ENCODE measurements at places on chromosomes 2 and 18.

GRCh38 chr2:8049851-8050571 is 631.8 kb upstream of the ID2 start:
- no peak for DNase-seq

- DNase-seq: no peak
These were observed 2.5 kb upstream of the HOXD4 start for GRCh38 chr2:176148751-176149421.

GRCh38 chr18:27645929-27646328 is 460.8 kb upstream of the CHST9 start:
- DNase-seq: no peak

DNA sequence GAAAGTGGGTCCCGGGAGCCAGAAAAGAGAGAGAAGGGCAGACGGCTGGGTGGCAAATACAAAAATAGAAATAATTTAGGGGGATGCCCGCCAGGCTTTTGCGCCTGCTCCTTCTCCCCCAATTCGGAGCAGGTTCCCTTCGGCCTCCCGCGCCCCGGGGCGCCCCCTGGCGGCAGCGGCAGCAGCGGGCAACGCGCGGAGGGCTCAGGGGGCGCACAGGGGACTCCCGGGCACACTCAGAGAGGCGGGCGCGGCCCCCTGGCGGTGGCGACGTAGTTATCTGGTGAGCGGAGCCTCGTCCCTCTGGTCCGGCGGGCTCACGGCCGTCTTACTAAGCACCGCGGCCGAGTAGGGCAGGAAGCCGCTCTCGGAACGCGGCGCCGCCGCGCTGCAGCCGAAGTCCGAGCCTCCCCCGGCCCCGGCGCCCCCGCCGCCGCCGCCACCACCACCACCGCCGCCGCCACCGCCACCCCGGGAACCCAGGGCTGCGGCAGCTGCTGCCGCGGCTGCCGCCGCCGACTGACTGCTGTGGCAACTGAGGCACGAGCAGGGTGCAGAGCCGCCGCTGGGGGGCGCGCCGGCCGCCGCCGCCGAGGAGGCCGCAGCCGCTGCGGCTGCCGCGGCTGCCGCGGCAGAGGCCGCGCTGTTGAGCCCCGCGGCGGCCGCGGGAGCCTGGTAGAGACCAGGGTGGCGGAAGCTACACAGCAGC is 3.8 kb downstream of the EVX2 start:
- peak; percentile 44 for DNase-seq

GRCh38 chr2:156196031-156196430 is 136.5 kb downstream of the NR4A2 start:
- no peak for DNase-seq

DNA sequence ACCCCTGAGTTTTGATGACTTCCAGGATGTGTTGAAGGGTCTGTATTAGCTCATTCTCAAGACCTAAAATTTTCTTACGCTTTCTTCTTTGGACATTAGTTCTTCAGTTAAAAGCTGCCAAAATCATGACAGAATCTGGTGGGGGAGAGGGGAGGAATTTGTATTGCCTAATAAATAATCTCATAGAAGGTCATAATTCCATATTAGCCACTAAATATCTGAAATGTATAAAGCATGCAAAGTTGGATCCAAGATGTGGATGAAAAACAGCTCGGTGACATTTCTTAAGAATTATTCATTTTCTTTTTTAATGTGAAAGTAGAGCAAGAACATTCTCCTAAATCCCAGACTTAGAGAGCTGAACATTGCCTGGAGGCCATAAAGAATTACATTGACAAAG is 120.1 kb downstream of the MMADHC start:
- DNase-seq: no peak

GRCh38 chr2:16663121-16663905 is 2.3 kb downstream of the CYRIA start:
- DNase-seq: no peak

GRCh38 chr2:174683392-174683759 is 80.9 kb downstream of the CHRNA1 start:
- DNase-seq: no peak

- no peak for DNase-seq
These were observed 98.0 kb downstream of the CCDC138 start for GRCh38 chr2:108884619-108885018.

GRCh38 chr18:79402977-79403722 is 7.4 kb downstream of the NFATC1 start:
- no peak for DNase-seq

GRCh38 chr2:164479460-164479859 is 141.8 kb downstream of the GRB14 start:
- peak; percentile 33 for DNase-seq

DNA sequence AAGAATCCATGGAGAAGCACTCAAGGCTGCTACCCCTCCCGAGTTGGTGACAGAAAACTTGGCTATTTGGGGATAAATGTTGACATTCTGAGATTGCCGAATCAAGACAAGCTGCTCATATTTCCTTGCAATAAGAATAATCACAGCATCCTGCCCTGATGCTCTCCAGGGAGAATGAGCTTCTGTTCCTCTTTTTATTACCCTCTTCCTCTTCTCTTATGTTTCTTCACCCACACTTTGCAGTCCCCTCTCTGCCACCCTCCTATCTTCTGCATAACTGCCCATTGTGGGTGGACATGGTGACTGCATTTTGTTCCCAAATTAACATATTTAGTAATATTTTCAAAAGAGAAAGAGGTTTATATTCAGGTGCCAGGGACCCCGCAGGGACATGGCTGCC is 11.9 kb upstream of the MSGN1 start:
- DNase-seq: no peak

DNA sequence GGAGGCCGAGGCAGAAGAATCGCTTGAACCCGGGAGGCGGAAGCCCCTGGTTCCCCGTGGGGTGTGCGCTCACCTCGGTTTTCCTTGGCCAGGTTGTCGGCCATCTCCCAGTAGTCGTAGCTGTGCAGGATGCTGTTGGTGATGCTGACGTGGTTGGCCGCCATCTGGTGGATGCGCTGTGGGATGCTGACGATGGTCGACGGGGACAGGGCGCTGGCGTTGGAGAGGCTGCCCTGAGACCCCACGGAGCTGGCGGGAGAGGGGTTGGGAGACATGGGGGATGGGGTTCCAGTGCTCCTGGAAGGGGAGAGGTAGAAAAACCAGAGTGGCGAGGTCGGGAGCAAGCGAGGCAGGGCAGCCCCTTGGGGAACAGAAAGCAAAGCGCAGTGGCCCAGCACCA is 64.4 kb upstream of the REV1 start:
- DNase-seq: no peak

DNA sequence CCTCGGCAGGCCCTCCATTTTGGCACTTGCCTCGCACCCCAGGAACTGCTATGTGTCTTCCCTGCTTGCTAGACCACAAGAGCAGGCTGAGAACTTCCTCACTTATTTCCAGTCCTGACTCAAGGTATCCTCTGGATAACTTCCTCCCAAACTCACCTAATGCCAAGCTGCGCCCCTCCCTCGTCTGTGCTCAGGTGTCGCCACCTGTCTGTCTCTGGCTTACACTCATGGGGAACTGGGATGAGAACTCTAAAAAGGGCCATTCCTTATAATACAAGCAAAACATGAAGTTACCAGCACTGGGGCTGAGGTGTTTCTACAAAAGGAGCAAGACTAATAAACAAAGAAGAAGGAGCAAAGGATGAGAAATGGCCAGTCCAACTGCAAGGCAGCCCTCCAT is 191.5 kb upstream of the RMP24 start:
- no peak for DNase-seq

DNA sequence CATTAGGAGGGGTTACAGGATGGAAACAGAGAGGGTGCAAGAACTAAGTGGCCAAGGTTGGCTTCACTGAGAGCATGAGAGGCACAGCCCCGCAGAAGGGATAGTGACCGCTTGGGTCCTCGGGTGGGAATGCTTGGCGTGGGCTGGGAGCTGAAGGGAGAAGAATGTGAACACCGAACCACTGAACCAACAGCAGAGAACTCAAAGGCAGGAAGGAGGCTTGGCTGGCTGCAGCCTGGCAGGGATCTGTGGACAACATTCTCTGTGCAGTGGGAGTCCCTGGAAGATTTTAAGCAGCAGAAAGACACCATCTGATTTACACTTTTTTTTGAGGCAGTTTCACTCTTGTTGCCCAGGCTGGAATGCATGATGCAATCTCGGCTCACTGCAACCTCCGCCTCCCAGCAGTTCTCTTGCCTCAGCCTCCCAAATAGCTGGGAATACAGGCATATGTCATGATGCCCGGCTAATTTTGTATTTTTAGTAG is 33.9 kb downstream of the SOWAHC start:
- no peak for DNase-seq

DNA sequence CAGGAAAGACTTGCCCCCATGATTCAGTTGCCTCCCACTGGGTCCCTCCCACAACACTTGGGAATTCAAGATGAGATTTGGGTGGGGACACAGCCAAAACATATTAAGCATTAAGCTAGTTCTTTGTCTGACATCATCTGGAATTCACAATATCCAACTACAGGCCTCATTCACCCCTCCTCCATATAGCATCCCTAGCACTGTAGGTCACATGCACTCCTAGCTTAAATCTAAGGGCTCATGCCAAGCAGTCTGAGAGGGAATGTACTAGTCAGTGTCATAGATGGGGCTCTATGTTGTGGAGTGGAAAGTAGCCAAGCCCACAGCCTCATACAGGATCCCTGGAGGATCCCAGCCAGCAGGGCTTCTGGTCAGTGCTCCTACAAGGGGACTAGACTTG is 92.1 kb downstream of the IRS1 start:
- no peak for DNase-seq

DNA sequence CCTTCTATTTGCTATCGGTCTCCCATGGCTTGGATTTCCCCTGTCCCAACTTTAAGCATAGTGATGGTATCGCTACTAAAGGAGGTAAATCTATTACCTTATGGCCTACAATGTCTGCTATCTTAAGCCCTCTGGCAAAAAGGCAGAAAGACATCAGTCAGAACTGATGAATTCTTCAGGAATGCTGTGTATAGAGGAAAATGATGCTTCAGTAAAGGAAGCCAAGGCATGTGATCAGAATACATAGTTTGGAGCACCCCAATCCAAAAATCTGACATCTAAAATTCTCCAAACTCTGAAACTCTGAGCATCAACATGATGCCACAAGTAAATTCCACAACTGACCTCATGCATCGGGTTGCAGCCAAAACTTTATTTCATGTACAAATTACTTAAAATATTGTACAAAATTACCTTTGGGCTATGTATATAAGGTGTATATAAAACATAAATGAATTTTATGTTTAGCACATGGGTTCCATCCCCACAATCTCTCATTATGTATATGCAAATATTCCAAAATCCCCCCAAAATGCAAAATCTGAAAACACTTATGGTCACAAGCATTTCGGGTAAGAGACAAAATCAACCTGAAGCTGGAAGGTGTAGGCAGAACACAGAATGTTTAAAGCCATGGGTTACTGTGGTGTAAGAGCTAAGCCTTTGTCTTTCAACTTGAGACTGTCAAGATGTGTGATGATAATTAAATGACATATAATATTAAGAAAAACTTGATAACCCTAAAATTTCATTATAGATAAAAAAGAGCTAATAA is 66.2 kb downstream of the CUL3 start:
- DNase-seq: no peak

DNA sequence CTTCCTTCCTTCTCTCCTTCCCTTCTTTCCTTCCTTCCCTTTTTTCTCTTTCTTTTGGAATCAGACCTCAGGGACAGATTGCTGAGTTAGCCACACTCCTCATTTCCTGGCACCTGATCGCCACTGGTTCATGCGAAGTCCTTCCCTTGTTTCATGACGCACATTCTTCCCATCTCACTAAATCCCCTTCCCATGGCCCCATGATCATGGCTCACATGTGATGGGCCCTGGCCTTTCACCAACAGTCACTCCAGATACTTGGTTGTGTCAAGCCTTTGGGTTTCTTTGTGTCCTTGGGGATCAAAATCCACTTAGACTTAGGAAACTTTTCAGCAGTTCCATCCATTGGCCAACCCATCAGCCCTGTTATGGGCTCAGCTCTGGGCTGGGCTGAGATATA is 23.8 kb upstream of the ASPRV1 start:
- no peak for DNase-seq

DNA sequence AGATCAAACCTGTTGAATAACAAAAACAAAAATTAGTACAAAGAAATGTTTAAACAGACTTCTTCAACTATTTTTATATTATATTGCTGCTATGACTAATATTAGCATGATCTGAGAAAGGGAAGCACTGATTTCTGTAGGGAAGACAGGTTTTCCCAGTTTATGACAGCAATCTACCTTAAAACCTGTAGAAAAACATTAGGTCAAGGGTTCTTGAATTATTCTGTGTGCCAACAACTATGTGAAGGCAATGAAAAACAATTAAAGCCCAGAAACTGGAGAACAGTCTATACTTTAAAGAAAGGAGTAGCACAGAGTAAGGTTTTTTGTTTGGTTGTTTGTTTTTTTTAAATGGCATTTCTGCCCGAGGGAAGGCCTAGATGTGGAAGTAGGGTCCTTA is 23.3 kb downstream of the PUM2 start:
- DNase-seq: no peak

- DNase-seq: no peak
These were observed 70.5 kb upstream of the STON1 start for GRCh38 chr2:48459466-48459865.

- no peak for DNase-seq
These were observed 12.6 kb downstream of the RTP5 start for GRCh38 chr2:241882091-241882625.

DNA sequence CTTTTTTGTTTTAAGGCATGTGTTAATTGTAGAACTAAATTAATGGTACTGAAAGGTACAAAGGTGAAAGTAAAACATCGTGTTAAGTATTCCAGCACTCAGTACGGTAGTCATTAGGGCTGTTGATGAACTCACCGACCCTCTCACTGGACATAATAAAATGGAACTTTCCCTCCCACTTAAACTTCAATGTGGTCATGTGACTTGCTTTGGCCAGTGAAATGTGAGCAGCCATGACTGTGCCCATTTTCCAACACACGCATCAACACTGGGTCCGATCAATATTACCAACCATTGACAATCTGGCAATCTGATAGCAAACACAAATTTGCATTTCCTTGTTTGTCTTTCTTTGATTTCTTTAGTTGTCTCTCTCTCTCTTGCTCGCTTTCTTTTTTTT is 125.1 kb downstream of the SPP2 start:
- DNase-seq: no peak

DNA sequence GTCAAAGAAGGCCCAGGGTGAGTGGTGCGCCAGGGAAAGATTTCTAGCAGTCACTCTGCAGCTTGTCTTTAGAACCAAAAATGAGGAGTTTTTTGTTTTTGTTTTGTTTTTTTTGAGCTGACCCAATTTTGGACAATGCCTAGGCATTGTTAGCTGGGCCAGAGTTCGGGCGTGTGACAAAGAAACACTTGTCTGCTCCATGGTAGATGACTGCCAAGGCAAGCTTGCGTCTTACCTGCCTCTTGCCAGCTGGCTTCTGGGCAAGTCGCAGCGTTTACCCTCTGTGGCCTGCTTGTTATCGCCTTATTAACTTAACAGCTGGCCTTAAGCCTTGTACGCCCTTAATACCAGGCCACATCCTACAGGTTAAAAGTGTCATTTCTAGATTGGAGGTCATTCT is 114.3 kb downstream of the GALNT1 start:
- DNase-seq: no peak

GRCh38 chr2:55856936-55857335 is 66.6 kb downstream of the EFEMP1 start:
- DNase-seq: no peak
